ENCODE measurements at places on chromosomes 5 and 9. TPM values are rescaled to one million over a fixed set of nuclear protein-coding genes. Genes with fewer than 3 reads are reported as not detected.

CXXC5 gene
- total RNA-seq: 6.8 TPM

ASPN gene
- not detected for total RNA-seq

CER1 gene
- total RNA-seq: not detected

CNTNAP3 gene
- total RNA-seq: not detected

SH3GLB2 gene
- 109 TPM for total RNA-seq

CLTA gene
- 56.7 TPM for total RNA-seq

RALGPS1 gene
- total RNA-seq: 6.4 TPM

CLIC3 gene
- total RNA-seq: 13.5 TPM

GRCh38 chr5:97838214-97838613 is 655.2 kb upstream of the RIOK2 start:
- no peak for DNase-seq

DNA sequence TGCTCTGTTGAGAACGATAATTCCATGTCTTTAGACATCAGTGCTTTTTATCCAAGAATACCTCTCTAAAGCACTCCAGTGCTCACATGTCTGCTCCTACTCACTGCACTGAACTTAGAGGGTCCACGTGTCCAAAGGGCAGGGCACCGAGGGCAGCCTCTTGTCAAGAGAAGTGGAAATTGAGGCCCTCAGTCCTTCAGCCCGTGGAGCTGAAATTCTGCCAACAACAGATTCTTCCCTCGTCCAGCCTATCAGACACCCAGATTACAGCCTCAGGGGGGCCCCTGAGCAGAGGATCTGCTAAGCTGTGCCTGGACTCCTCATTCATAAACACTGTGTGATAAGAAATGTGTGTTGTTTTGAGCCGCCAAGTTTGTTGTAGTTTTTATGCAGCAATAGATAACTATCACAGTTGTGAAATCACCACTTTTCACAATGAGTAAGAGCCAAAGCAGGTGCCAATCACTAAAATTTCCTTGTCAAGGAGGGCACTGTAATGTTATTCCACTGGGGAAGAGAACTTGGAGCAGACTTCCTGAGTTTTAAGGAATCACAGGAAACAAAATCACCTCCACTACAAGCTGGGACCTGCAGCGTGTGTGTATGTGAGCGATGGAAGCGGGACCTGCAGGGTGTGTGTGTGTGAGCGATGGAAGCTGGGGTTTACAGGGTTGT is 58.8 kb upstream of the IGFBPL1 start:
- DNase-seq: no peak

GRCh38 chr9:136531904-136532798 is 13.7 kb downstream of the NOTCH1 start:
- no peak for DNase-seq

GRCh38 chr9:35882996-35883395 is 12.8 kb upstream of the OR13J1 start:
- DNase-seq: no peak

DNA sequence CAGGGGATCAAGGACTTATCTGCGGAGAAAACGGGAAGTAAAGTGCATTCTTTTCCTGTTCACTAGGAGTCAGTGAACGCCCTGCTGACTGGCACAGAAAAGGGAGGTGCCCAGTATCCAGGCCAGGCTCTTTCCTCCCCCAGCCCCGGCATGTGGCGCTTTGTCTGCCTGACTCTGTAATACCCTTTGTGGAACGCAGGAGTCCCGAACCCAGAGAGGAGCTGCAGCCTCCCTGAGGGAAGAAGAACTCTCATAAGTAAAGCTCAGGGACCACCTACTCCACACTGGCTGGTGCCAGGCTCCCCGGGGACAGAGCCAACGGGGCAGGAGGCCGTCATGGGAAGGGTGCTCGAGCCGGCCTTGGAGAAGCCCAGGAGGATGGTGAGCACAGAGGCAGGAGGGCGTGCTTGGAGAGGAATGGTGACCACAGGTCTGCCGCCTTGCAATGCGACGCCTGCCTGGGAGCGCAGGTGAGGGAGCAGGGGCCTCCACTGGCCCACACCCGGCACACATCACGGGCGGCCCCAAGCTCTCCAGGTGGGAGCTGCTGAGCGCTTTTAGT is 31.5 kb downstream of the VAV2 start:
- no peak for DNase-seq

- DNase-seq: no peak
Observed at GRCh38 chr9:135224286-135224877, 136.9 kb downstream of the OLFM1 start.

DNA sequence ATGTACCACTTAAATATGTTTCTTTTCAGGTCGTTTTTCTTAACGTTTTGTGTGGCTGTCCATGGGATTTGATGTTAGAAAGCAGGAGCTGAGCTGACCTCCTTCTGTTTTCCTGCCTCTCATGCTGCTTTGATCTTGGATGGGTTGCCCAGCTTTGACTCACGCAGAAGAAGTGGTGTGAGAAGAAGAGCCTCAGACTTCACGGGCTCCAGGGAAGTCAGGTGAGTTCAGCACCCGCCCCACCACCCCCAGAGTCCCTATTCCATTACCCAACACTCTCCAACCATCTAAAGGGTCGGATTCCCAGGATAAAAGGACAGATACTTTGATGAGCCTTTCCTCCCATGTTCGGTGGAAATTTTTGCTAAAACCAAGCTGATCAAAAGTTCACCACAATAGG is 373.4 kb downstream of the IRX2 start:
- no peak for DNase-seq

- no peak for DNase-seq
Observed at GRCh38 chr5:141543053-141543452, 54.2 kb downstream of the PCDHGC5 start.

DNA sequence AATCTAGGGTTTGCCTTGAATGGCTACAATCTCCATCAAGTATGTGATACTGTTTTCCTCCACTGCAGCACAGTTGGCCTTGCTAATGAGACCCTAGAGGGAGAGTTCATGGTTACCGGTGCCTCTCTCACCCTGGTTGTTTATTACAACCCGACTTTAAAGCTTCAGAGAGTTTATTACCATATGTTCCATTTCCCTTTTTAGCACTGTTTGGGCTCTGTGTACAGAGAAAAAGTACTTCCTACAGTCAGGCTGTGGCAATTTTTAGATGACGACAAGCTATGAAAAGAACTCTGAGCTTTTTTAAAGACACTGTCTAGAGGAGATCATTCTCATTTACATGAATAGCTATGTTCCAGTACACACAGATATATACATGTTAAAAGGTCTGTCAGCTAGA is 48.8 kb upstream of the PLCXD3 start:
- DNase-seq: no peak

GRCh38 chr5:79120221-79120620 is 8.6 kb downstream of the BHMT start:
- DNase-seq: no peak

GRCh38 chr9:25964239-25964638 is 286.0 kb upstream of the TUSC1 start:
- no peak for DNase-seq

GRCh38 chr5:34621277-34622097 is 34.6 kb upstream of the RAI14 start:
- no peak for DNase-seq

DNA sequence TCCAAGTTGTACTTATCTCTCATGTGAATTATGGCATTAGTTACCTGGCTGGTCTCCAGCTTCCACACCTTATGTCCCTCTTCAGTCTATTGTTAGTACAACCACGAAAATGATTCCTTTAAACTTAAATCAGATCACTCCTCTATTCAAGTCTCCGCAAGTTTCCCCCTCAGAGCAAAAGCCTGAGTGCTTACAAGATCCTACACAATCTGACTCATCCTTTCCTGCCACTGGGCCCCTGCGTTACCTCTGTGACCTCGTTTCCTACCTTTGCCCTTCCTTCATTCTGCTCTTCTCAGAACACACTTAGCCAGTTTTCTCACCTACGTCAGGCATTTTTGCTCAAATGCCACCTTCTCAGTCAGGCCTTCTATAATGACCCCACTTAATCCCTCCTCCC is 45.1 kb upstream of the GLIS3 start:
- no peak for DNase-seq

GRCh38 chr5:98258939-98259338 is 514.5 kb upstream of the RGMB start:
- DNase-seq: no peak

- no peak for DNase-seq
Observed at GRCh38 chr9:69667306-69667705, 4.9 kb downstream of the APBA1 start.
